ENCODE measurements at places on chromosomes 1 and 21. TPM values are rescaled to one million over a fixed set of nuclear protein-coding genes. Genes with fewer than 3 reads are reported as not detected.

The LCE1B gene
- not detected for total RNA-seq

The CFHR2 gene
- total RNA-seq, result not detected

The FAM72C gene
- total RNA-seq, result 1.9 TPM

The FLG gene
- total RNA-seq, result not detected

The SNX7 gene
- total RNA-seq, result 0.15 TPM

The NUF2 gene
- total RNA-seq, result 4.9 TPM

The CCDC181 gene
- total RNA-seq, result 0.16 TPM

The CHI3L1 gene
- total RNA-seq, result not detected

Data from activated T-cell treated with anti-CD3 and anti-CD28 coated beads, Interleukin-2, amount 50 U/mL, for 4 hours (primary cell).